ENCODE measurements at places on chromosomes 11 and 22.
A peak's percentile ranks its signal among the peaks of the same experiment; 100 is the strongest.

- DNase-seq = peak; percentile 62
Measured at GRCh38 chr22:22060200-22061084, 77.9 kb upstream of the TOP3B start.

- DNase-seq = no peak
Measured at GRCh38 chr11:117466966-117467365, 139.3 kb downstream of the CEP164 start.

DNA sequence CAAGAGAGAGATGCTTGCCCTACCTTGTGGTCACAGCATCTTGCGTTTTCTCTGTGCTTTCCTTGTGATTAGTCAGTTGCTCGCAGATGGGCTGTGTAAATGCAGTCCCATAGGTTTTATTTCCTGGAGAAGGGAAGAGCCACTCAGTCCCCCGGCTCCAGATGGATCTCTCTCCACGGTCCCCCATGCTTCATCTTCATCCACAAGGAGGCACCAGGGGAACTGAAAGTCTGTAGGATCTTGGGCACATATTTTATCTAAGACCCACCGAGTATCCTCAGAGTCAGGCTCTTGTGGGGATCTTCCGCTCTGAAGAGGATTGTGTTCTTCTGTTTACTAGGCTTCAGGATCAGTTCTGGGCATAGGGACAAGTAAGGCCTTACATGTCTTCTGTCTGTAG, 66.8 kb upstream of the E2F8 start:
- no peak for DNase-seq

- DNase-seq = no peak
Measured at GRCh38 chr11:78870655-78871054, 296.0 kb upstream of the NARS2 start.

GRCh38 chr11:47148903-47149531, 27.7 kb downstream of the ARFGAP2 start:
- DNase-seq = no peak

DNA sequence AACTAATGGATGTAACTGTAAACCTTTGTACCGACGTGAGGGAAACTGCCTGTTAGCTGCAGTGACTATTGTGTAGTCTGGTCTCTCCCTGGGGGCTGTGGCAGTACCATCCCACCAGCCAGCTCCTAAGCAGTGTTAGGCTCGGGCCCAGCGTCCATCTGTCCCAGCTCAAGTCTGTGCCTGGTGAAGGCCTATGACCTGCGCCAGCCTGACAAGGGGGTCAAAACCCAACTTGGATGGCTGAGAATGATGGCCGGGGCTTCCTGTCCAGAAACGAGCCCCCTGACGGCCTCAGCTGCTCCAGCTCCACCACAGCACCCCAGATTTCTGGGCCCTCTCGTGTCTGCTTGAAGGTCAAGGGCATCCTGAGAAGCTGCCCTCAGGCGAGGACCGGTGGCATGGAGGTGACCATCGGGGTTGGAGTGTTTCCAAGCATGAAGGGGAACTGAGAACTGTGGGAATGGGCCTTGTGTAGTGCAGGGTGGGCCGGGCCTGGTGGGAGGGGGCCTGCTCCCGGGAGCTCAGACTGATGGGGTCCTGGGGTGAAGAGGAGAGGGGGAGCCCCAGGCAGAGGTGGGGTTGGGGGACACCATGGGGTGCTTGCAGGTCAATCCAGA, 14.3 kb upstream of the SPI1 start:
- no peak for DNase-seq

- DNase-seq = no peak
Measured at GRCh38 chr11:77042111-77042726, 8.0 kb downstream of the B3GNT6 start.

- no peak for DNase-seq
Measured at GRCh38 chr22:34333285-34333684, 413.0 kb upstream of the LARGE1 start.

DNA sequence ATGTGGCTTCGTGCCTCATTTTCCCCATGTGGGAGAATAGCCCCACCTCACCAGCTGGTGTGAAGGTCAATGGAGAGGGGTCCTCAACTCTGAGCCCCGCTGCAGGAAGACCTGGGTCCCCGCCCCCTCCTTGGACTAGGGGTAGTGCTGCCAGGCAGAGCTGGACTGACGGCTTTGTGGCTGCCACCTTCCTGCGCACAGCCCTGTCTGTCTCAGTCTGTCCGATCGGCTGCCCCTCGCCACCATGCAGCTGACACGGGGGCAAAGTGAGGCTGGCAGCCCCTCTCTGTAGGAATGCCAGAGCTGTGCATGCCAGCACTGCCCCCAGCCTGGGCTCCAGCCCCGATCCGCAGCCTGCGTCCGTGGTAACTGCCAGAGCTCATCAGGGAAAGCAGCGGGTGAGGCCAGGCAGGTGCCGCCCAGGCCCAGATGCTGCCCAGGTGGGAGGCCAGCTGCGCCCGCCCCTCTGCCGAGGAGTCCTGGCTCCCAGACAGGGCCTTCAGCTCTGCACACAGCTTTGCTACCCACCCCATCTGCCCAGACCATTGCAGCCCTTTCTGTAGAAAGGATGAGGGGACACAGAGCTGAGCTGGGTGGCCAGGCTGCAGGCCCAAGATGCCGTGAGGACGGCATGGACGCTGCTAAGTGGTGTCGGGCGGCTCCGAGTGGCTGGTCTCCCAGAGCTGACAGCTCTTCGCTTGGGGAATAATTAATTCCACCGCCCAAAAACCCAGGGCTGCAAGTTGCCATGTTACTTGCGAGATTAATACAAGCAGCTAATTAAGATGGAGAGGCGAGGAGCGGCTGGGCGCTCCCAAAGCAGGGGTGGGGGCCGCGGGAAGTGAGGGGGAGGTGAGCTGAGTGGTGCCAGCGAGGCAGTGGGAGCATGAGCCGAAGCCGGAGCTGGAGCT, 19.5 kb upstream of the FLRT1 start:
- no peak for DNase-seq

- DNase-seq = no peak
Measured at GRCh38 chr22:38782402-38783094, 11.4 kb downstream of the DNAL4 start.

DNA sequence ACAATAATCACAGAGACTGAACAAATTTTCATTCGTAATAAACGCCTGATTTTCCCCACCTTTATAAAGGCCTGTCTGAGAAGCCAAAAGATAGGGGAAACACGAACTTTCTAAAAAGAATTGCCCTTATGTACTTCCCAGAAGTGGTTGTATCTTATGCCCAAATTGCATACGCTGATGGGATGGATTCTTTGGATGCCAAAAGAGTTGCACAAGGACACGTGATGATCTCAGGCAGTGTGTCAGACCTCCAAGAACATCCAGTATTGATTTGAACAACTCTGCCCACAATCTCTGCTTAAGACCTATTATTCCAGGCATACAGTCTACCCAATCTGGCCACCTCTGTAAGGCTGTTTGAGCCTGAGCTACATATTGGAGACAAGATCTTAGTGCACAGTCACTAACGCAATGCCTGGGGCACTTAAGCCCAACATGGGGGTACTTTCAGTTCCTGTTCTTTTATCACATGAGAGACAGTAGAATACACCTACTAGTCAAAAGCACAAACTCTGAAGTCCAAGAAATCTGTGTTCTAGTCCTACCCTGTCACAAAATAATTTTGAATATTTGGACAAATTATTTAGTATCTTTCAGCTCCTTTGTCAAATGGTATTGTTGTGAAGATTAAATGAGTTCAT, 38.9 kb downstream of the OR10A6 start:
- DNase-seq = no peak

- no peak for DNase-seq
Measured at GRCh38 chr22:28934026-28934425, 50.7 kb downstream of the ZNRF3 start.

- DNase-seq = no peak
Measured at GRCh38 chr11:8775332-8775731, 92.7 kb downstream of the RPL27A start.

GRCh38 chr22:20218987-20219386, 49.1 kb downstream of the RTN4R start:
- DNase-seq = no peak

- no peak for DNase-seq
Measured at GRCh38 chr22:46055181-46055875, 78.4 kb upstream of the WNT7B start.

DNA sequence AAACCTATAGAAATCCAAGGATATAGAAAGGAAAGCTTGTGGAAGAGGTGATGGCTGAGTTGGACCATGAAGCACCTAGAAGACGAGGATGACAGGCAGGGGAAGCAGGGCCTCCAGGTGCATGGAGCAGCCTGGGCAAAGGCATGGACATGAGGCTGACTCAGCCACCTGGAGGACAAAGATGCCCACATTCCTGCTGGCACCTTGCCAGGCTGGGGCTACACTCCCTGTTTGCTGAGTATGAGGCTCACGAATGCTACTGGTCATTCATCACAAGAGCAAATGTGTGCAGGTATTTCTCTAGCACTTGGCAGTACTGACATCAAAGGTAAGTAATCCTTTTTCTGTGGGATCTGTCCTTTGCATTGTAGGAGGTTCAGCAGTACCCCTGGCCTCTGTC, 7.1 kb upstream of the SCGB2A1 start:
- no peak for DNase-seq

DNA sequence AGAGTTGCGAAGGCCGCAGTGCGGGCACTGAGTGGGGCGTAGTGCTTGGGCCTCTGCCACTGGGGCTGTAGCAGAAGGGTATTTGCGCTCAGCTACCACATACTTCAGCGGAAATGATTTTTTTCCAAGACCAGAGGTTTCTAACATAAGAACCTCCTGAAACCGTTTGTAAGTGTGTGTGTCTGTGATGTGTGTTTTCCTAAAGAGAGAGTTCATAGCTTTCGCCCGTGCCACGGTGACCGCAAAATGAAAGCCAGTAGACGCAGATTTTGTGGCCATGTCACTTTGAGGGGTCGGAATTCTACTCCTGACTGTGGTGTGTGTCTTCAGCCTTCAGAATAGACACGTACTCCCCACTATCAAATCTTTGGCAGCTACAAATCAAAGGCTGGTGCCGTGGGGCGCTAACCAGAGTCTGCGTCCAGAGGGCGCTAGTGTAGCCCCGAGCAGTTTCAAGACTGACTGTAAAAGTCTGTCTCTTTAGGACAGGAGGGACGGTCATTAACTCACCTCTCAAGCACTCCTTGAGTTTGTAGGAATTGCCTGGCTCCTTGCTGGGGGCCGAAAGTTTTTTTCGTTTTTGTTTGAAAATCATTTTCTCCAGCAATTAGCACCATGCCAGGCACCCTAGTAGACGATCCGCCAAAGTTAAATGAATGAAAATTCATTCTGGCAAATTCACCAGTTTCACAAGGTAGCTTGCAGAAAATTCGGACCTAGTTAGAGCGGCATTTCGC, 2.5 kb upstream of the CALCA start:
- no peak for DNase-seq

GRCh38 chr22:38925571-38926041, 31.8 kb upstream of the APOBEC3A start:
- DNase-seq = no peak

DNA sequence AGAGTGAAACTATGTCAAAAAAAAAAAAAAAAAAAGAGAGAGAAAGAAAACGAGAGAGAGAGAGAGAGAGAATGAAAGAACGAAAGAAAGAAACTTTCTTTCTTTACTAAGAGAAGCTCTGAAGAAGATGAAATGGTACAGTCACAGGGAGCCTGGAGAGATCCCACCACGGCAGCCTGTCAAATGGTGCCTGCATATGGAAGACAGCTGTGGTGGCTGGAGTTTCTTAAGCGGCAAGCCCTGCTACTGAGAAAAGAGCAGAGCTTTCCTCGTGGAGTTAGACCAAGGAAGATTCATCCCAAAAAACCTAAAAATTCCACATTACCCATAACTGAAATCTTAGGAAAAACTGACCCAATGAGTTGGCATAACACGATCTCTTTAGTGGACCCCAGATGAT, 66.7 kb downstream of the MICAL3 start:
- DNase-seq = no peak

DNA sequence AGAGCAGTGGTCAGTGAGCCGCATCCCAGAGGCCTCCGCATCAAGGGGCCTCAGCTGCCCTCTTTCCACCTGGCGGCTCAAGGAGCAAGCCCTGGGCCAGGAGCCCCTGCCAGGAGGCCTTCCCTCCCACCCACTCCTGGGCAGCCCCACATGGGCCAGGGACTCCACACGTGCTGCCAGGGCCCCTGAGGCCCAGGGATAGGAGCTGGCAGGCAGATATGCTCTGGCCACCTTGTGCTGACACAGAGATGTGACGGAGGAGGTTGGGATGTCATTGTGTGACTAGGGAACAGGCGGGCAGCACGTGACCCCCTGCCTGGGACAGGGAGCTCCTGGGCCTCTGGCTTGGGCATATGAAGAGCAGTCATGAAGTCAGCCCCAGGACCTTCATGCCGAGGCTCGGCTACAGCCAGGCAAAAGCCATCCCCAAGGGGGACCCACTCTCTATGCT, 77.9 kb downstream of the PIWIL3 start:
- no peak for DNase-seq

DNA sequence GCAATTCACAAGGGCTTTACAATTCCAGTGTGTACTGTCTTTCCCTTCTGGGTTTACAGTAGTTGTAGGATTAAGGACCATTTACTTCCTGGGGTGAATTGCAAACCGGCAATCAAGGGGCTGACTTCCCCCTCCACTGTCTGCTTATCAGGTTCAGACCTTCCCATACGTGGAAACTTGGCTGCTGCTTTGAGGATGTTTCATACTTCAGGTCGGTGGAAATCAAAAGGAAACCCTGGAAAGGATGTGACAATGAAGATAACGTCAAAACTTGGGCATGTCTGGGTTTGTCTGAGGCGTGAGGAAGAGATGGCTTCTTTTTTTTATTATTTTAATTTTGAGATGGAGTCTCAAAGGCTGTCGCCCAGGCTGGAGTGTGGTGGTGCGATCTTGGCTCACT, 2.1 kb upstream of the RTCB start:
- no peak for DNase-seq

DNA sequence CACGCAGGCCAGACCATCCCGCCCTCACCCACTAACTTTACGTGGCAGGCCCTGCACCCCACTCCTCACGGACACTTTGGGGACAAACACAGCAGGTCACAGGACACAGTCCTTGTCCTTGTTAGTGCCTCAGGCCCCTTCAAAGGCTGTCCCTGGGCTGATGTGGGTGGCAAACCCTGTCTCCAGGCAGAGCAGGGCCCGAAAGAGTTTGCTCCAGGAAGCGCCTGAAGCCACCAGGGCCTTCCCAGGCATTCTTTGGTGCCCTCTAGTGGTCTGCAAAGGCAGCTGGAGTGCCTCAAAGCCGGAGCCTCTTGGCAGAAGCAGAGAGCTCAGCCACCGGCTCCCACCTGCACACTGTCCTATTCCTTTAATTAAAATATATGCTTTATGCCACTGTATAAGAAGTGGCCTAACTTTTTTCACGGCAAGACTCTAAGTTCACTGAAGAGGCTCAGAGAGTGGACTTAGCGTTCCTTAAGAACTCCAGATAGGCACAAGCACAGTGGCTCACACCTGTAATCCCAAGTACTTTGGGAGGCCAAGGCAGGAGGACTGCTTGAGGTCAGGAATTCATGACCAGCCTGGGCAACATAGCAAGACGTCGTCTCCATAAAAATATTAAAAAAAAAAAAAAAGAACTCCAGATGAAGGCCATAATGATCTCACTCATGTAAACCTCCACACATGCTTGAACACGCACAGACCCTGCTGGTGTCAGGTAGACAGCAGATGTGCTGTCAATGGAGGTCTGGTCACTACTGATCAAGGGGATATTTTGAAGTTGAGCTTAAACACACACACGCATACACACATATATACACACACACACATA, 11.1 kb downstream of the TXN2 start:
- DNase-seq = peak; percentile 82

All from GM12891 (cell line).